ENCODE measurements at places on chromosomes 1 and 21.

DNA sequence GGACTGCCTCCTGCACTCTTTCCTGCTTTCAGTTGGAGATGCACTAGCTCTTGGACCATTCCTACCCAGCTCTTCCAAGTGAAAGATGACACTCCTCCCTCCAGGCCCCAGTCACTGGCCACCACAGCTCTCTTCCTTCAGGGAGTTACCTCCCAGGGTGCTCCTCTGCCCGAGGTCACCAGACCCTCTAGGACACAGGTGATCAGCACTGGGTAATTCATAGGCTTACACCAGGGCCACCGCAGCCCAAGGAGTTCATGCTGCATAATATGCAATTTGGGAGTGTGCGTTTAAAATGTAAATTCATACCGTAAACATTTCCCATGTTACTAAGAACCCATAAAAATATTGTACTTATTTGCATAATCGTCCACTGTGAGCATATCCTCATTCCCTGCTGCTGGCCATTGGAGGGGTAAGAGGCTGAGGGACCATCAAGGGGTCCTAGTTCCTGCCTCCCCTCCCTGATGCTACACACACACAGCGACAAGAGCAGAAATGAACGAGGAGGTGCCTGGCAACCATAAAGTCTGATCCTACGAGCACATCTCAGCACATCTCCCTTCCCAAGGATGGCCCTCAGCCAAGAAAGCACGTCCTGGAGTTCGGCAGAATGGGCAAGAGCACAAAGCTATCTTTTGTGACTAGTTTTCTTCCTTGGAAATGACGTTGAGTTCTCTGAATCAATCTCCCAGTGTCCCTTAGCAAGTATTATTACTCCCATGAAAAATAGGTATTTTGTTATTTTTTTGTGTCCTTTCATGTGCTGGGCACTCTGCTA is 222.9 kb upstream of the RAB4A start:
- no peak for DNase-seq

- DNase-seq, result no peak
Measured at GRCh38 chr1:248855580-248855979, 3.3 kb downstream of the ZNF692 start.

DNA sequence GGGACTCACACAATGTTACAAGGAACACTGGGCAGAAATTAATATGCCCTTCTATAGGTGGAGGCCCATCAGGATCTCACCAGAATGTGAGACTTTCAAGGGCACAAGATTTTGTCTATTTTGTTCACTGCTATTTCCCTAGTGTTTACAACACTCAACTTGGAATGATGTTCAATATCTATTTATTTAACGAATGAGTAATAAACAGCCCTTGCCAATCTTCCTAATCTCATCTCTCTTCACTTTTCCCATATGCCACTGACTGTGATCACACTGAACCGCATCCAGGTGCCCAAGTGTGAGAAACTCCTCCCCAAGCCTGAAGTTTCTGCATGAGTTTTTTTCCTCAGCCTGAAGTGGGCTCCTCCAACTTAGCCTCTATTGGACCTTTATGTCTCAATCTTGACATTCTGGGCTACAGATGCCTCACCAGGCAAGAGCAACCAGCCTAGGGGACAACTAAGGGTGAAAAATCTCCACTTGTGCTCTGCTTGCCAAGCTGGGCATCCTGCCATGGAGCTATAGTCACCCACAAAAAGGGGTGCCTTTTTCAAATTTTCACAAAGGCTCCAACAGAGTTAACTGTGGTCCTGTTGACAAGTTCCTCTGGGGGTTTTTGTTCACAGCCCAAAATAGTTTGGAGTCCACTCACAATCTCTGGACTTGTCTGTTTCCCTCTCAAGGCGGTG is 105.6 kb downstream of the PLPP3 start:
- DNase-seq, result no peak

DNA sequence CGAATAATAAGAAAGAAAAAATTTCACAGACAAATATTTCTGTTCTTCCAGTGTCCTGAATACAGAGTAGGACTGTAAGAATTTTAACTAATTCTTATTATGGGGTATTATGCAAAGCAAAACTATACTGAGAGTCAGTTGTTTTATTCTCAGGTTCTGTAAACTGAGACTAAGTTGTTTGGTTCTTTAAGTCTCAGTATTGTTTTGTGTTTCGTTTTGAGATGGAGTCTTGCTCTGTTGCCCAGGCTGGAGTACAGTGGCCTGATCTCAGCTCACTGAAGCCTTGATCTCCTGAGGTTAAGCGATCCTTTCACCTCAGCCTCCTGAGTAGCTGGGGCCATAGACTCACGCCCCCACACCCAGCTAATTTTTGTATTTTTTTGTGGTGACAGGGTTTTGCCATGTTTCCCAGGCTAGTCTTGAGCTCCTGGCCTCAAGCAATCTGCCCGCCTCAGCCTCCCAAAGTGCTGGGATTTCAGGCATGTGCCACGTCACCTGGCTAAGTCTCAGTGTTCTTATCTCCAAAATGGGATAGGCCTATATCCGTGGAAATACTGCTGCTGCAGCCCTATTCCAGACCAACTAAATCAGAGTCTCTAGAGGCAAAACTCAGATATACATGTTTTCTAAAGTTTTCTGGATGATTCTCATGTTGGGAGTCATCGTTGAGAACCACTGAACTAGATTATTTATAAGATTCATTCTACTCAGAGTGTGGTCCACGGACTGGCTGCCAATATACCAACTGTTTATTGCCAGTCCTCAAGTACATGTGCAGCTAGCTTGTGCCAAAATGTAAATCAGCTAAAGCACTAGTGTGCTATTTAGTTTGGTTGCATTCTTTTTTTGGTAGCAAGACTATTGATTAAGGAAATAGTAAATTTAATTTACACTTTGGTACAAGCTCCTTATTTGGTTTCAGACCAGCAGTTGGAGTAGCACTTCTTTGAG is 116.6 kb downstream of the HS2ST1 start:
- no peak for DNase-seq

GRCh38 chr1:160744852-160745520 is 5.9 kb downstream of the SLAMF7 start:
- no peak for DNase-seq

DNA sequence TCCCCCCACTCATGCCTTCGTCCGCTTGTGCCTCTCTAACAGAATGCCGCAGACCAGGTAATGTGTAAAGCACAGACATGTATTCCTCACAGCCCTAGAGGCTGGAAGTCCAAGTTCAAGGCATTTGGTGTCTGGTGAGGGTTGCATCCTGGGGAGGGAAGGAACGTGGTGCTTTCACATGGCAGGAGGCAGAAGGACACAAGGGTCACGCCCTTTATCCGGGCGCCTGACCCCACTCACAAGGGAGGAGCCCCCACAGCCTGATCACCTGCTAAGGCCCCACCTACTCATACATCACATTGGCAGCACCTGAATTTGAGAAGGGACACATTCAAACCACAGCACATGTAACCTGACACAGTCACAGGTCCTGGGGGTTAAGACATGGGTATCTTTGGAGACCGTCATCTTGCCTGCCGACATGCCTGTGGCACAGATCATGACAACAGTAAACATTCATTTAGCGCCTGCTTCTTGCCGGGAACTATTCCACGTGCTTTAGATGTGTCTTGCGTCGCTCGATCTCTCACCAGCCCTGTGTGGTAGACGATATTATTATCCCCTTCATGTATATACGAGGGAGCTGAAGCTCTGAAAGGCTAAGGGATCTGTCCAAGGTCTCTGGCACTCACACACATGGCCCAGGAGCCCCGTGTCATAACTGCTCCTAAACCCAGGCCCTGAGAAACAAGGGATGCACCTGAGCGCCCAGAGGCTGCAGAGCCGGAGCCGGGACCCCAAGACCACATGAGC is 235.6 kb downstream of the NPHP4 start:
- DNase-seq, result no peak

DNA sequence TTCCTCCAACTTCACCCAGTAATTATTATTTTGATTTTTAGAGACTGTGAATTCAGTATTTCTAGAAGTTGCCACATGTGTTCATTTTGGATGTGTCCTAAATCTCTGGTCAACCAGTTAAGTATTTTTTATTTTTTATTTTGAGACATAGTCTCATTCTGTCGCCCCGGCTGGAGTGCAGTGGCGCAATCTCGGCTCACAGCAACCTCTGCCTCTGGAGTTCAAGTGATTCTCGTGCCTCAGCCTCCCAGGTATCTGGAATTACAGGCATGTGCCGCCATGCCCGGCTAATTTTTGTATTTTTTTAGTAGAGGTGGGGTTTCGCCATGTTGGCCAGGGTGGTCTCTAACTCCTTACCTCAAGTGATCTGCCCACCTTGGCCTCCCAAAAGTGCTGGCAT is 8.0 kb downstream of the MACF1 start:
- no peak for DNase-seq

DNA sequence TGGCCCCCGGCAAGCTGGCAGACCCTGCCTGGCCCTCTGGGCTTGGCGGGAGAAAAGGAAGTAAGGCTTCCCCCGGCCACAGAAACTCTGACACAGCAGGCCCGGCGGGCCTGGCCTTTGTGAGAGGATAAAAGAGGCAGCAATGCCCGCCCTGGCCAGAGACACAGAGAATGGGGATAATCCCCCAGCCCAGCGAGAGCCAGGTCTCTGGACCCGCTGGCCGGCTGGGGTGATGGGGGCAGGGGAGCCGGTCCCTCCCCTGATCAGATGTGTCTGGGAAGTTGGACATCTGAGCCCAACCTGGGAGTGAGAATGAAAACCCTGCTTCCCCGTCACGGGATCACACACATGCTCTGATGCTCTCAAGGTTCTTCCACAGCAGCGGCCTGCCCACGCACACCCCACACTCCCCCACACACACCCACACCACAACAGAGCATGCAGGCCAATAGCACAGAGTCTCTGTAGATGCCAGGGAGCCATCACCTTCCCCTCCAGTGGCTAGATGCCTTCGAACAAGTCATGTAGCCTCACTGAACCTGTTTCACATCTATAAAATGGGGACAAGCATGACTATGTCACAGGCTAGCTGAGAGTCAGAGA is 4.2 kb downstream of the RSPO1 start:
- DNase-seq, result no peak

DNA sequence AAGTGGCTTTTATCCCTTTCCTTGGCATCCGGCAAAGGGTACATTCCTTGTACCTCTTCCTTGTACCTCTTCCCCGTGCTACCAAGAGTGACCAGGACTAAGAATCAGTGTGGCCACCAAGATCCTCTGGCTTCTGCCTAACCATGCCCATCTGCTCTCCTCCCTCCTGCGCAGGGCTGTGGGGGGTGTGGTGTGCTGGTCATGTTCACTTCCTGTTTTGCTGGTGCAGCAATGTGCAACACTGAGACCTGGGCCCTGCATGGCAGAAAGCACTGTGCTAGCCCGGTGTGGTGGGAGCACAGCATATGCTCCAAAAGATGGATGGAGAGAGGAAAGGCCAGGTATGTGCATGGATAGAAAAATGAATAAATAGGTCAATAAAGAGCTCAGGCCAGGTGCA is 33.3 kb upstream of the TENT5C start:
- DNase-seq, result peak; percentile 17

DNA sequence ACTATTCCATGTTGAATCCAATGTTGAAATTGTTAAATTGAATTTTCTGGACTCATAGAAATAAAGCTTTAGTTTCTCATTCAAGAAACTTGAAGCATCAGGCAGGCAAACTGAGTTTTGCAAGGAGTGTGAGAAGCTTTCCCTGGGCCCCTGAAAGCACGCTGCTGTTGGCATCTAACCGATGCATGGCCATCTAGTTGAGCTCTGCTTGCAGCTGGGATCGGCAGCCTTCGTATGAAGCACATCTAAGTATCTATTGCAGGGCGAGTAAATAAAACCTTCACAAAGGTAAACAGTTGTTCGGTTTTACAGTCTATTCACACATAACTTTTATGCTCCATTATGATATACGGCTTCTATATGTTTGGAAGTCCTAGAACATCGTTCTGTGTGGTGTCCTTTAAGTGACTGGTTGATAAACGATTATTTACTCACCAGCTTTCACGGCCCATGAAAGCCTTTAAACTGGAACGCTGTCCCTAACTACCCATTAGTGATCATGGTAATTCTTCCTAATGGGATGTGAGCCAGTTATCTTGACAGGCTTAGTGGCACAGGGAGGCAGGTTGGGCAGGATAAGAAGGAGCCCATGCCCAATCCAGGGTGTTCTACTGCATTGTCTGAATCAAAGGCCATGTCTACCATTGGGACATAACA is 71.7 kb downstream of the SEC16B start:
- DNase-seq, result no peak

DNA sequence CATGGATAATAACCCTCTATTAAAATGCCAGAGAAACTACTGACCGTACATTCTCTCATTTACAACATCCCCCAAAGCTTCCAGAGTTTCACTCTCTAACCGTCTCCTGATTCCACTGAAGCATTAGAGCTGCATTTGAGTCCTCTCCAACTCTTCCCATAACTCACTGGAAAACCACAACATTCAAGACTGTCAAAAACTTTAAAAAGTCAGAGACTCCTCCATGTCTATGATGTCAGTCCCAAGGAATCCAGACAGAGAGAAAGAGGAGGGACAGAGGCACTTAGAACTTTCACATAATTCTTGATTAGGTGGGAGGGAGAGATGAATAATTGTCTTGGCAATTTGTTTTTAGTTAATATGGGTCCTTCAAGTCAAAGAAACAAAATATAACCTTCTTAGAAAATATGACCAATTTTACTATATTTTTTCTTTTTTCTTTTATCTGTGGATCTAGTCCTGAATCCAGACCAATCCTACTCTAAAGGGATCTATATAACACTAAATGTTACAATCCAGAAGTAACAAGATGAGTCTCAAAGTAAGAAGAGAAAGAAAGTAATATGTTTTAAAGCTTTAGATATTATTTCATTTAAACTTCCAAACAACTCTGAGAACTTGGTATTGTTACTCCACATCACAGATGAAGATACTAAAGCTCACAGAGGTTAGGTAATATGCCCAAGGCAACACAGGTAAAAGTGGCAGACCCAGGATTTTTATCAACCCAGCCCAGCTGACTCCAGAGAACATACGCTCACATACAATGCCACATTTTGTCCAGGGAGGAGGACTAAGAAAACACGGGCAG is 23.8 kb downstream of the OTUD7B start:
- no peak for DNase-seq

DNA sequence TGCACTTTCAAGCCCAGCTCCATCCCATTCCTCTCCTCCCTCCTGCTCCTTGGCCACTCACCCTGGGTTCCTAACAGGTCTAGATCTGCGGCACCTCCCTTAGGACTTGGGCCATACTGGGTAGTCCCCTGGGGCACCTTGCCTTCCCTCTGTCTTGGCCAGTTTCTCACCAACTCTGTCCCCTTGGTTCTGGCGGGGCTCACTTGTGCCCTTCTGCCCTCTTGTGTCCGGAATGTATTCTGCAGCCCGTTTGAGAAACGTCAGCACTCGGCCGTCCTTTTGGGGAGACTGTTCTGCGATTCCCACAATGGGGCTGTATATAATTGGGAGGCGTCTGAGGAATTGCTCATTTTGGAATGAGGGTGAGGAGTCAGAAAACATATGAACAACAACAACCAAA is 162.4 kb downstream of the ZSCAN20 start:
- no peak for DNase-seq

All from activated CD4-positive, CD25-positive, alpha-beta regulatory T cell (primary cell).